ENCODE measurements at places on chromosomes 12 and 14.

GRCh38 chr12:121345151-121345815 is 6.9 kb downstream of the ANAPC5 start:
- no peak for DNase-seq

- no peak for DNase-seq
These were observed 42.8 kb downstream of the PRMT8 start for GRCh38 chr12:3533703-3534386.

GRCh38 chr14:51676549-51676948 is 24.8 kb downstream of the FRMD6 start:
- no peak for DNase-seq

- no peak for DNase-seq
These were observed 1.2 kb downstream of the ZNF641 start for GRCh38 chr12:48349471-48349870.

DNA sequence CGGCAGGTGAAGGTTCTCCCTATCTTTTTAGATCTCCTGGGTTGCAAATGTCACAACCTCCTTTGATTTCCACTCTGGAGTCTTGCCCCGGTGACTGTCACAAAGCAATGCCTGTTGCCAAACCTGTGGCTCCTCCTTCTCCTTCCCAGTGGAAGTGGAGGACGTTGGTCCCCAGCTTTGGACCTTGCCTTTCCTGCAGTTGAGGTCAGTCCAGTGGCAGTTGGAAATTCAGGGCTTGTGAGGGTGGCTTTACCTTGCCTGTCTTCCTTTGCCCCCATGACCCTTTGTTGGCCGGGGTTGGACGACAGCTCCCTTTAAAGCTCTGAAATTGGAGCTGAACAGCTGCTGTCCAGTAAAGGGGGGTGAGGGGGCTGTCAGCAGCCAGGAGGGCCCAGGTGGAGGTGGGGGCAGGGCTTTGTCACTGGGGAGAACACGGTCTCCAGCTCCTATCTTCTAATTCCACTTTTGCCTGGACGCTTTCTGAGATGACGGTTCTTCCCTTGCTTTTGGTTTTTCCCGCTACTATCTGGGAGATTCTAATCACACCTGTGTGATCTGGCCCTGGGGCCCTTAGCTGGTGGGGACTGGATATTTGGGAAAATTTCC is 4.1 kb downstream of the TEAD4 start:
- DNase-seq = no peak
